ENCODE measurements at places on chromosomes 13 and 19.

GRCh38 chr19:48554385-48555091, 2.6 kb downstream of the SULT2B1 start:
- DNase-seq = no peak

- DNase-seq = peak; percentile 67
Measured at GRCh38 chr19:2476451-2477140, 669 bp downstream of the GADD45B start.

GRCh38 chr19:1846517-1847204, 1.6 kb downstream of the REXO1 start:
- DNase-seq = no peak

DNA sequence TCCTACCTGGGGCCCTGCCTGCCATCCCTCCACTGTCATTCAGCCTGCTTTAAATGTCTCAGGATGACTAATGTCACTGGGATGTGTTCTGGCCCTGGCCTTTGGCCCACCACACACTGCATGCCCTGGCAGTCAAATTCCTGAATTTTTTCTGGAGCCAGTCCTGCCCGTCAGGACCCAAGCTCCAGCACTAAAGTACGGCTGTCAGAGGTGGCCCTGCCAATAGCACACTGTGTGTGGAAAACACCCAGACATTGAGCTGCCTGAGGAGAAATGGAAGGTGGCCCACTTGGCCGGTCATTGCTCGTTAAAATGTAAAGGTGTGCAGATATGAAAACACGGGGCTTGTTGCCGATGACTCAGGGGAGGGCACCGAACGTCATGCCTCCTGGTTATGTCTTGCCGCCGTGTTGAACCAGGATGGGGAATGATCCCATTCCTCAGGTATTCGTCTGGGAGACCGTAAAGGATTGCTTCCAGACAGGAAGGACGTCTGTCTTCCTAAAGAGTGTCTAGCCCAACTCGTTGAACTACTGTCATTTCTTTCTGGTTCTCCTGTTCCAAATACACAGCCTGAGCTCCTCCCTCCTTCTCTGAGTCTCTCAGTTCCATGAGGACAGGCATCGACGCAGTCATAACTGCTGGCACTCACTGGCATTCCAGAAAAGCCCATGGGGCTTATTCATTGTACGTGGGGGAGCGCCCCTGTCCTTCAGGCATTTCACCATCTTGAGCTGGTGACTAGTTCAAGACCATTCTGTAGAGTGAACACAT, 40.6 kb downstream of the COL4A2 start:
- no peak for DNase-seq

DNA sequence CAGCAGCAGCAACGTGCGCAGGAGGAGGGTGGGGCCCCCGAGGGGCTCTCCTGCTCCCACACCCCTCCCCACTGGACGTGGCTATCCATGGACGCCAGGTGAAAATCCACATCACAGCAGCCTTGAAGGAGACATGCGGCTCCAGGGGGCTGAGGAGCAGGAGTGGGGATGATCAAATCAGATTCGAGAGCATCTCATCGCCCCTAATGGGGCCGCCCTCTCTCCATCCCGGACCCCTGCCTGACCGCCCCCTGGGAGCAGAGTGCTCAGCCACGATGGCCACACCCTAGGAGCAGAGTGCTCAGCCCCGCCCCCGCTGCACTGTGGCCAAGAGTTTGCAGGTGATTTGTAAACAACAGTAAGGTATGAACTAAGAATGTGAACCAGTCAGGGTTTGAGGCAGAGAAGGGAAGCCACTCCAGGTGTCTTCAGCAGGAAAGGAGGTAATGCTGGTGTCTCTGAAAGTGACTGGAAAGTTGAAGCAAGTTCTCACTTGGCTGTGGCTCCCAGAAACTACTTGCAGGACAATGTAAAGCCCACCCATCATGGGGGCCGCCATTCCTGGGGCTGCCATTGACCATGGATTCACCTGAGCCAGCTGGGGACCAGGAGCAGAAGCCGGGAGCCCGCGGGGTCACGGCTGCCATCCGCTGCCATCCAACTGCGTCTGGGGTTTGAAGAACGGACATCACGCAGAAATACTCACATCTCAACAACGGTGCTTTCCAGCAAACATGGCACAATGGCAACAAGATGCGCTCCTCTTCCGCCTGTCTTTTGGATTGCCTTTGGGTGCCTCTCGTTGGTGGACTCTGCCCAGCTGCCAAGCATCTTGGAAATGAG, 71.8 kb downstream of the SPACA7 start:
- no peak for DNase-seq

- no peak for DNase-seq
Measured at GRCh38 chr19:52602941-52603340, 32.9 kb downstream of the ZNF701 start.

DNA sequence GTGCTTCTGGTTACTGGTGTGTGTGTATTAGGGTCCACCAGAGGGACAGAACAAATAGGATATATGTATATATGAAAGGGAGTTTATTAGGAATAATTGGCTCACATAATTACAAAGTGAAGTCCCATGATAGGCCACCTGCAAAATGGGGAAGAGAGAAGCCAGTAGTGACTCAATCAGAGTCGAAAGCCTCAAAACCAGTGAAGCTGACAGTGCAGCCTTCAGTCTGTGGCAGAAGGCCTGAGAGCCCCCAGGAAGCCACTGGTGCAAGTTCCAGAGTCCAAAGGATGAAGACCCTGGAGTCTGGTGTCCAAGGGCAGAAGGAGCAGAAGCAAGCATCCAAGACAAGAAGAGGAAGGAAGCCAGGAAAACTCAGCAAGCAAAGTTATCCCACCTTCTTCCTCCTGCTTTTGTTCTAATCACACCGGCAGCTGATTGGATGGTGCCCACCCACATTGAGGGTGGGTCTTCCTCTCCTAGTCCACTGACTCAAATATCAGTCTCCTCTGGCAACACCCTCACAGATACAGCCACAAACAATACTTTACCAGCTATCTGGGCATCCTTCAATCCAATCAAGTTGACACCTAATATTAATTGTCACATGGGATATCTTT, 21.7 kb upstream of the SCEL start:
- no peak for DNase-seq

GRCh38 chr19:1616875-1617274, 11.6 kb upstream of the UQCR11 start:
- no peak for DNase-seq

- no peak for DNase-seq
Measured at GRCh38 chr13:39039041-39039440, 785 bp downstream of the NHLRC3 start.

- DNase-seq = no peak
Measured at GRCh38 chr13:21086929-21087328, 25.5 kb upstream of the LATS2 start.

DNA sequence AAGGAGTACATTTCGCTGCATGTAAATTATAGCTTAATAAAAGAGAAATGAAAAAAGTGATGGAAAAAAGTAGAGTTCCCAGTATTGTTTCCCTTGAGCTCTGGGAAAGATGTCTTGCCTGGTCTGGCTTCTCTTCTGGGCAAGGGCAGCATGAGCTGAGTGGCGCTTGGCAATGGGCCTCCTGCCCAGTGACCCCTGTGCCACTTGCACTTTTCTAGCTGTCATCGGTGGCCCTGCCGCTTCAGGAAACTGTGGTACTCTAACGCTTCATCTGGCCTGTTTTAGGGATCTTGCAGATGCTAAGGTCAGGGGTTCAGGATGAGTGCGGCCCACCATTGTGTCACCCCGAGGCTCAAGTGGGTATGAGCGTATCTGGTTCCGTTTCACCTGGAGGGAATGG, 161.4 kb downstream of the MTUS2 start:
- DNase-seq = no peak

DNA sequence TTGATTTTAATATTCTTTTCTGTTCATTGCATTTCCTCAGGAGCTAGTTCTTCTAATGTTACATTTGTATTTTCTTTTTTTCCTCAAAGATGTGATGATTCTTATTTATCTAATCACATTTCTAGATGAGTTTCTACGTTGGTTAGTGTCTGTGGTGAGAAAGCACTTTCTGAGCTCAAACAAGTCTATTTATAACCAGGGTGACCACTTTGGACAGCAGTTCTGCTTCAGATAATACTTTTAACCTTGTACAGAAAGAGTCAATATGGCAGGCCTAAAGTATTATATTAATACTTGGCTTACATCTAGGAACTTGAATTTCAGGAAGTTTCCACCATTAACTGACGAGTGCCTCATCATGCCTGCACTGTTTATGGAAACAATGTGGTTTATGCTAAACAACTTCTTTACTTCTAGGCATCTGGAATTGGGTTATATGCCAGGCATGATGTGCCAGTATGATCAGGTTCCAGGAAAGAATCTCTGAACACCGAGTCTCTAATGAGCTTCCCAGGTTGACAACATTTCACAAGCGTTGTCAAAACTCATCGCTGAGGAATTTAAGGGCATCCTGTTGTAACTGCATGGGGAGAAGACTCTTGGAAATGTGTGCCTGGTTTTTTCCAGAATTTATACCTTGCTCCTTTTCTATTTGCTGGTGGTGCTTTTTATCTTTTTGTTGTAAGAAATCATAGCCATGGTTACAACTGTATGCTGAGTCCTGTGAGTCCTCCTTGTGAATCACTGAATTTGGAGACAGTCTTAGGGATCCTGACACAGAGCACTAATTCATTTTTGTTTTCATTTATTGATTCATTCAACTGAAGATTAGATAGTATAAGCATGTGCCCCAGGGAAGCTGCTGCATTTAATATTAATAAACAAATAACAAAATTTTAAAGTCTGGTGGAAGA, 344.4 kb upstream of the PCDH9 start:
- DNase-seq = no peak

DNA sequence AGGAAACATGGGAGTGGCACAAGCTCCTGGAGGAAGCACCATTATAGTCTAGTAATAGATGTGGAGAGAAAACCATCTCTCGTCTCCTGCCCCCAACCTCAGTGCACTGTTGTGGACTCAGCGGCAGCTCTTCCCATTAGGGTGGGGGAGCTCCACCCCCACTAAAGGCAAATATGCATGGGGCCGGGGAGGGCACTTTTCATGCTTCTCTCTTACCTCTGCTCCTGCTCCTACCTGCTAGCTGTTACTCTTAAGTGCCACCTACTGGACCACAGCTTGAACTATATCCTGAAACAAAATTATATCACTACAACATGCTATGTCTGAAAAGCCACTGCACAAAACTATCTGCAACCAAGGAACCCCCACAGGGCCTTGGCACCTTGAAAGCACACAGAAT, 112.6 kb upstream of the DACH1 start:
- DNase-seq = no peak

All from stimulated activated CD4-positive, alpha-beta T cell treated with anti-CD3 and anti-CD28 coated beads, Interleukin-1b, Interleukin-23, amount 100 ng/mL, for 4 hours (primary cell).